ENCODE measurements at places on chromosomes 3 and 15.

DNA sequence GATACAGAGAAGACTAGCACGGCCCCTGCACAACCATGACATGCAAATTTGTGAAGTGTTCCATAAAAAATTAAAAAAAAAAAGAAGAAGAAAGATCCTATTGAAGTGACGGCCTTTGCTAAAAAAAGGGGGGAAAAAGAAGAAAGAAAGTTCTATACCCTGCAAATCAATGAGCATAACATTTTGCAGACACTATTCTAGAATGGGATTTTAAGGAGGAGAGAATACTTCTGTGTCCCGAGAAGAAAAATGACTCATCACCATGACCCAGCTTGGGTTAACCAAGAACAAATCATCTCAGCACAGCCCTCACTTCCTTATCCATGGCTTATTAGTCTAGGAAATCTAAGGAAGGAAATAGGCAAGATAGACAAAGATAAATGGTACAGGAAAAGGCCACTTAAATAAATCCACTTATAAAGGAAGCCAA lies 7.4 kb upstream of the SH3BP5 start:
- DNase-seq = no peak

- no peak for DNase-seq
Measured at GRCh38 chr15:80778621-80778963, 578 bp upstream of the CEMIP start.

DNA sequence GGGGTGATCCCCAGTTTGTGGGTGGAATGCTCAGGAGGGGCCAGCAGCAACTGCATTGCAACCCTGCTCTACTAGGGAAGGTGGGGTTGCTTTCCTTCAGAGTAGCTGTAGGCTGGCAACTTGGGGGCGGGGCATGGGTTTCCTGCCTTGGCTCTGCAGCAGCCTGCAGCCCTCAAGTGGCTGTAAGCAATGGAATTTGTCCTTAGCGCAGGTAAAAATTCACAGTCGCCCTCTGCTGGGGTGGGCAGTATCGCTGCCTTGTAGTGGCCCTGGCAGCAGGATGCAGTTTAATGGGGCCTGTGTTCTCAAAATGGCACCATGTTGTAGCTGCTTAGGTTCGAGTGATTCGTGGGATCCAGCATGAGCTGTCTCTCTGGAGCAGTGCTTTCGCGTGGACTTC lies 29.8 kb downstream of the STT3B start:
- no peak for DNase-seq

DNA sequence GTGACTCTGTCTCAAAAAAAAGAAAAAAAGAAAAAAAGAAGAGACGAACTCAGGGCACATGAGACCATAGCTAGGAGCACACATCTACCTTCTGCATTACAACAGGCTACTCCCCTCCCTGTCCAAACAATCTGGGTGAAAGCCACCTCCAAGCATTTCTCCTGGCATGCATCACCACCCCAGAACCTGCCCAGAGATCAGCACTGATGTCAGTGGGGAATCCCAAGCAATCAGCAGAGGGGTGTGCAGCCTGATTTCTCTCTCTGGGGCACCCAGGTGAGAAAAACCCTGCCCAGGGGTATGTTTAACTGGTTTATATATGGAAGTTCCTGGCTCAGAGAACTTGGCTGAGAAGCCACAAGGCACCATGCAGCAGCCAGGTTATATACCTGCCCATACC lies 59.4 kb downstream of the CDC25A start:
- no peak for DNase-seq

- no peak for DNase-seq
Measured at GRCh38 chr15:71333839-71334238, 218.6 kb downstream of the THSD4 start.

GRCh38 chr3:8840556-8840955 lies 71.1 kb upstream of the OXTR start:
- DNase-seq = no peak

GRCh38 chr15:99445272-99445850 lies 120.4 kb upstream of the MEF2A start:
- DNase-seq = no peak

DNA sequence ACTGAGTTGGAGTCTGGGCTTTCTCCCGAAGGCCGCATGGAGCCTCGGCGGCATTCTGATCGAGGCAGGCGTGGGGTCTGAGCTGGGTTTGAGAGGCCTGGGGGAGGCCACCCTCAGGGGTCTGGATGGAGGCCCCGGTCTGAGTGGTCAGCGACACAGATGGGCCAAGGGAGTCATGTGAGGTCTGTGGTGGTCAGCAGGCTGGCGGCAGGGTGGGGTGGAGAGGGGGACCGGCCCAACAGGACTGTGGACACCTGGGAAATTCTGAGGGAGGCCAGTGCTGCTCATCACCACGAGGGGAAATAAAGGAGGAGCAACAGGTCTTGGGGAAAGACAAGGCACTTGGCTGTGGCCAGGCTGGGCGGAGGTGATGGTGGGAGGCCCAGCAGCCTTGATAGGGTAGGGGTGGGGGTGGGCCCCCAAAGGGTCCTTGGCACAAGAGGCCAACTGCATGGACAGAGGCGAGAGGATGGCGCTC lies 16.2 kb downstream of the CTSH start:
- no peak for DNase-seq

DNA sequence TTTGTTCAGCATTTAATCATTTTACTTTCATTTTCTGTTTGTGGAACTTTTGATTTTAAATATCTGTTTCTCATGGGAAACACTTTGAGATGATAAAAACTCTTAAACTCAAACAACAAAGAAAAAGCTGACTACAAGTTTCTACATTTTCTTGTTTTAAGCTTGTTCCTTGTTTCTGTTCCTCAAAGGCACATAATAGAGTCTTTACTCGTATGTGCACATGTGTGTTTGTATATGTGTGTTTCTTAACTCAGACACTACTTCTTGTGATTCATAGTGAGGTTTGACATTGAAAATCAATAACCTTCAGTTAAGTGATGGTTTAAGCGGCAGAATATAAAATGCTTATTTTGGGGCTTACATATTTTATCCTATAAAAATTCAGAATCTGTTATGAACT lies 786.7 kb upstream of the EPHA6 start:
- no peak for DNase-seq

GRCh38 chr3:33277193-33277882 lies at the start of gene FBXL2:
Gene FBXL2, plus strand, starts transcription at chr3:33277442. Its CDS starts 71 bp downstream, at chr3:33277513.
- DNase-seq = peak; percentile 16

GRCh38 chr3:18354701-18355100 lies 70.4 kb downstream of the SATB1 start:
- no peak for DNase-seq

- DNase-seq = no peak
Measured at GRCh38 chr15:38093931-38094330, 158.7 kb upstream of the SPRED1 start.

DNA sequence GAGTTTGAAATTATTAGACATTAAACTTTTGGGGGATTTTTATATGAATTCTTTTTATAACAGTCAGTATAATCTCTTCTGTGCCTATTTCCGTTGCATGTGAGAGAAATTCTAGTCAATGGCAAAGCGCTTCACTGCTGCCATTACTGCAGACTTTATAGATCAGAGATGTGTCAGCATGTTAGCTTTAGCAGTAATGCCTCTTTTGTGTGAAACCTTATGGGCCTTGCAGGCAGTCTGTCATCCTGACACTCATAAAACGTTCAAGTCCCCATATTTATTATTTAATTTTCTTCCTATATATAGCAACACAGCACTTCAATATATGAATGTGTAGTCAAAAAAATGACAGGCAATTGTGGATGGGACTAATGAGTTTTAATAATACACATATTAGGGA lies 191.0 kb downstream of the NLGN1 start:
- no peak for DNase-seq

DNA sequence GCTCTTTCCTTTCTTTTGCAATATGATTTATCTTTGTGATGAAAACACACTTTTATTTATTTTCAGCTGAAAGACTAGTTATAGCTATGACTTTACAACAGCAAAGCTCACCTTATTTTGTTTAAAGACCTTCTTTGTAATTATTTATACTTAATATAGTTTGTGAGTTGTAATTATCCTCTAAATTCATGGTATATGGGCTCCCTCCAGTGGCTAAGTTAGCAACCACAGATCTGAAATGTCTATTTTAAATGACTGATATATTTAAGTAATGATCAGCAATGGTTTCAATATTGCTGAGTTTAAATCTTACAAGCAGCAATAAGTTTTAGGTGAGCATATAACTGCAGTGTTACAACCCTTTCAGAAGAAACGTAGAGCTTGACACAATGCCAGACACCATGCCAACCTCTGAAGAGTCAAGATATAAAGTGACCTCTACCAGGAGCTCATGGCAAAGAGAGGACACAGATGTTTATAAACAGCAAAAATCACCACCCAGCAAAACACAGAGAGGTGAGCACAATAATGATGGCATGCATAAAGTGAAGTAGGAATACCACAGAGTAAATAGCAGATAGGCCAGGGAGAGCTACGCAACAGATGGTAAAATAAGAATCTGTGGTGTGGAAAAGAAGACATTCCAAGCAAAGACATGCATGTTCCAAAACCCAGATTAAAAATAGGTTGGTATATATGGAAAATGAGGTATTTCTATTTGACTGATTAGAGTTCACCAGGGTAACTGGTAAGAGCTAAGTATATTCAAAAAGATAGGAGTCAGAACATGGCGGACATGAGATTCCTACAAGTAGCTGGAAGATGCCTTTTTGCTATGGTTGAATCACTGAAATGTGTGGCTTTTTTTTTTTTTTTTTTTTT lies 143.7 kb upstream of the ZNF385D start:
- no peak for DNase-seq

- DNase-seq = no peak
Measured at GRCh38 chr3:94064243-94064860, 1.5 kb downstream of the NSUN3 start.

- DNase-seq = no peak
Measured at GRCh38 chr3:52093756-52094545, 37.6 kb upstream of the DUSP7 start.

DNA sequence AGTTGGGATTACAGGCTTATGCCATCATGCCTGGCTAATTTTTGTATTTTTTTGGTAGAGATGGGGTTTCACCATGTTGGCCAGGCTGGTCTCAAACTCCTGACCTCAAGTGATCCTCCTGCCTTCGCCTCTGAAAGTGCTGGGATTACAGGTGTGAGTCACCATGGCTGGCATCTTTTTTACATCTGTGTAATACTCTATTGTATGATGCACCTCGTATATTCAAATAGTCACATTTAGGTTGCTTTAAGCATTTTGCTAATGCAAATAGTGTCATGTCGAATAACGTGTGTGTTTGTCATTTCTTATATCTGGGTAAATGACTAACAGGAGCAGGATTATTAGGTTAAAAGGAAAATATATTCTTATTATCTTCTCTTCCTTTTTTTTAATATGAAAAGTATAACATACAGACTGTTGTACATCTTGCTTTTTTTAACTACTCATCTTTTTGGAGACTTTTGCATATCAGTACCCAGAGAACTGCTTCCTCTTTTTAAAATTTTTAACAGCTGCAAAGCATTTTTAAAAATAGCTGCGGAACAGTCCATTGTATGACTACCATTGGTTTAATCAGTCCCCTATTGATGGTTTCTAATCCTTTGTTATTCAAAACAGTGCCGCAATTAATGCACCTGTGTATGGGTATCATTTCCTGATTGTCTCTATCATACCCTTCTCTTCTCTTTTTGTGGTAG lies 13.4 kb downstream of the SCAMP5 start:
- no peak for DNase-seq

- no peak for DNase-seq
Measured at GRCh38 chr3:151210676-151211381, 7.8 kb upstream of the GPR171 start.

DNA sequence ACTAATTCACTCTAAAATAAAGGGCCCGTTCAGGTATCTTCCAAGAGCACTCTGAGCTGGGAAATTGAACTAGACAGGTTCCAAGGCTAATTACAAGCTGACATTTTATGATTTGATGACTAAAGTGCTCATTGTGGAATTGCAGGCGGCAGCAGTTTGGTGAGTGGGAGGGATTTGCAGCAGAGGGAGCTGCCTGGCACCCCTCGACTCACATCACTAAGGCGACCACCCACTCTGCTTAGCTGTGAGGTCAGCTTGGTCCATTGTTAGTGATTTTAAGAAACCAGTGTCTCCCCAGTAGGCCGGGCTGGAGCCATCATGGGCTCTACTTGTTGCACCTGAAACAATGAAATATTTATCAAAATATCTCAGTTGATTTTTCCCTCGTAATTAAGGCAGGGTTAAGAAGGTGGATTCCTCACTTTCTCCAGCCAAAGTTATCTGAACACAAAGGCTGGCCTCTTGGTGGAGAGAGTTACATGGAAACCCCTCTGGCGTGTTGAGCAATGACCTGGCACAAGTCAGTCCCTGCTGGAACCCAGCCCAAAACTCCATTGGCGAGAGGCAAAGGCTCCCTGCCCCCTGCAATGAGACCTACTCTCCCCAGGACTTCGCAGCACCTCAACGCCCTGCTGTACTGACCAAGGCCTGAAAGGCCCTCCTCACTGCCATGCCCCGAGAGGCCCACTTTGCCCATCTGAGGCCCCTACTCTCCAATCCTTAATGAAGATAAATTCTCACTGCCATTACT lies 65.0 kb upstream of the ATP2B2 start:
- DNase-seq = no peak

DNA sequence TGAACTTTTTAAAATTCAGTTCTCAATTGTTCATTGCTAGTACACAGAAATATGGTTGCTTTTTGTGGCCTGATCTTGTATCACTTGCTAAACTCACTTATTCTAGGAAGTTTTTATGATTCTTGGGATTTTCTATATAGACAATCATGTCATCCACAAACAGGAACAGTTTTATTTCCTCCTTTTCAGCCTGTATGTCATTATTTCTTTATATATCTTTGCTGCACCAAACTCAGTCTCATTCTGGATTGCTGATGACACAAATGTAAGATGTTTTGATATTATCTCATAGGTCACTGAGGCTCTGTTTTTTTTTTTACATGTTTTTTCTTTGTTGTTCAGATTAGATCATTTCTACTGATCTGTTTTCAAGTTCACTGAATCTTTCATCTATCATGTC lies 71.7 kb downstream of the TTBK2 start:
- DNase-seq = no peak

DNA sequence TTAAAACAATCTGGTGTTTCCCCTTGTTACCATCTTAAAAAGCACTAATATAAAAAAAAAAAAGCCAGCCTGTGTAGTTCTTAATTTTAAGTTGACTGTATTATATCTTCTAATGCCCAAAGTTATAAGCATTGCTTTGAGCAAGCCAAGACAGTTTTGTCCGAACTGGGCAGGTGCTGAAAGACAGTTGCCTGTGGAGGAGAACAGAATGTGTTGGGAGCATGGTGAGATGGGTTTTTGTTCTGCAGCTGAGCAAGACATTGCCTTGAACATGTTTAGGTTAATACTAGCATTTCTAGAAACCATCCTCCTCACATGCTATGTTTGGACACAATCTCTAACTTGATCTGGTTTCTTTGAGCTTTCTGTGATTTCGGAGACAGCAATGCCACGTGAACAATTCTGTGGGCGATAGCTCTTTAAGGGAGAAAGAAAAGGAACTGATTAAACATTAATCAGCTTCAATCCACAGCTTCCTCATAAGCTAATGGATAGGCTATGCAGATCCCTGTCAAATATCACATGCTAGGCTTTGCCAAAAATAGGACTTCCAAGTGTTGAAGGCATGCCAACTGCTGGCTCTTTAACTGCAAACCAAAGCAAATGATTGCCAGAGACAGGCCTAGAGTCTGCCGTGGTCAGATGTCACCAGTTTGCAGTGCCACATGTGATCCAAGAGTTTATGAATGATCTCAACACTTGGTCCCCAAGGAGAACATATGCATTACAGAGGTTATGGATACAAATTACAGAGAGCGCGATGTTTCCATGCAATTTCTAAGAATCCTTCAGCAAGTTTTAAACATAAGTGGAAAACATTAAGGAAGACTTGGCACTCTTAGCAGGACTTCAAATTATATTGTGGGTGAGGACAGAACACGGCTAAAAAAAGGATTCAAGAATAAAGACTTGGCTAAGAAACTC lies 428.1 kb downstream of the ROBO2 start:
- DNase-seq = no peak

Data from stimulated activated CD4-positive, alpha-beta T cell treated with anti-CD3 and anti-CD28 coated beads, Interleukin-2, amount 100 ng/mL, for 48 hours (primary cell).